ENCODE measurements at places on chromosomes 3 and 15. TPM values are rescaled to one million over a fixed set of nuclear protein-coding genes. Genes with fewer than 3 reads are reported as not detected.

DNA sequence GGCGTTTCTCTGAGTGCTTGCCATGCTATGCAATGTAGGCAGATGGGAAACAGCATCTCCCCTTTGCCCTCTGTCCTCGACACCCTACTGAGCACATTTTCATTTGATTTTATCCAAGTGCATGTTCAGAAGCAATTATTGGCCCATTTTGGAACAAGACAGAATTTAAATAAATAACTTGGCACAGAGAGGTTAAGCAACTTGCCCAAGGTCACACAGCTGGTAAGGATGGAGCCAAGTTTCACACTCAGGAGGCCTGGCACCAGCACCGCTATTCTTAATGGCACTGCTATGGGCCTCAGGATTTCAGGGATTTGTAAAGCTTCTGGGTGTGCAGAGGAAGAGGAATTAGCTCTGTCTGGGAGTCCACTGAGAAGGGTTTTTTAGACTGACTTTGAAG is 2.5 kb upstream of the GRIP2 start:
- no peak for DNase-seq

DNA sequence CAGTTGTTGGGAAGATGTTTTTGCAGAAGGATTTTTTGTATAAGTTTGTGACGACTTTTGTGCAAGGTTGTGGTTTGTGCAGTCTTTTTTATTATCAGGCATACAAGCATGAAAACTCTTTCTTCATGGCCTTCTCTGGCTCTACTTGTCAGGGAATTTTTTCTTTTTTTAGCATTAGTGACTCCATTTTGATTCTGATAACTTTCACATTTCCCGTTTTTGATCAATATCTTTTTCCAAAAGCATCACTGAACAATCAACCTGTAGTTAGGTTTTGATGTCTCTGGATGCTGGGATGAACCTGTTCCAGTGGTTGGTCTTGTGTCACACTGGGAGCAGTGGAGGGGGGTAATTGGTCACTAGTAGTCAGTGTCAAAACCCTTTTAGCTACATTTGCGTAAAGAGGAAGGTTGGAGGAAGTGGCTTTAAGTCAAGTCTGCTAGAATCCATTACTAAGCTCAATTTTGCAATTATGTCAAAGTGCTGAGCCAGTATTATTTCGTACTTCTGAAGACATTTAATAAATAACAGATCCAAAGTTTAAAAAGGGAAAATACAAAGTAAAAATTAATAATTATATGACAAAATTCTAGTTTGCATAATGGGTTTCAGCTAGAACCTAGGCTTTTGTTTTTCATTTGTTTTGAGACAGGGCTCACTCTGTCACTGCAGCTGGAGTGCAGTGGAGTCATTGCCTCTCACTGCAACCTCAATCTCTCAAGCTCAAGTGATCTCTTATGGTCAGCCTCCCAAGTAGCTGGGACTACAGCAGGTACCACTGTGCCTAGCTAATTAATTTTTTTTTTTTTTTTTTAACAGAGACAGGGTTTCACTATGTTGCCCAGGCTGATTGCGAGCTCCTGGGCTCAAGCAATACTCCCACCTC is 18.8 kb upstream of the CFAP161 start:
- no peak for DNase-seq

ERICH6 gene
- 0.62 TPM for total RNA-seq

DNA sequence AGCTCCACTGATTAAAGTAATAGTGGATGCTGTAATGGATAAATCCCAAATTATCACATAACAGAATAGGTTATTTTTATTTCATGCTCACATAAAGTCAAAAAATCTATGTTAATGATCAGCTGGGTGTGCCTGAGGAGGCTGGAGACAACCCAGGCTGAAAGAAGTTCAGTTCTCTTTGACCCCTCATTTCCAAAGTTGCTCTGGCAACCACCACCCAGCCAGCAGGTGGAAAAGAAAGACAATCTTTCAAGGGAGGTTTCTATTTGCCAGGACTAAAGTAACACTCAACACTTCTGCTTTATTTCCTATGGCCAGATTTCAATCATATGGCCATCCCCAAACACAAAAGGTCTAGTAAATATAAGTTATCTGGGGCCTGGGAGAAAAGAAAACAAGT is 48.8 kb upstream of the ANKRD28 start:
- no peak for DNase-seq

GOLGA8A gene
- total RNA-seq: 150 TPM

- no peak for DNase-seq
Observed at GRCh38 chr15:41823502-41823901, 4.4 kb upstream of the JMJD7 start.
